Activated CD8-positive, alpha-beta memory T cell treated with anti-CD3 and anti-CD28 coated beads for 4 hours (primary cell): ENCODE measurements at places on chromosomes 1 and 21.

DNA sequence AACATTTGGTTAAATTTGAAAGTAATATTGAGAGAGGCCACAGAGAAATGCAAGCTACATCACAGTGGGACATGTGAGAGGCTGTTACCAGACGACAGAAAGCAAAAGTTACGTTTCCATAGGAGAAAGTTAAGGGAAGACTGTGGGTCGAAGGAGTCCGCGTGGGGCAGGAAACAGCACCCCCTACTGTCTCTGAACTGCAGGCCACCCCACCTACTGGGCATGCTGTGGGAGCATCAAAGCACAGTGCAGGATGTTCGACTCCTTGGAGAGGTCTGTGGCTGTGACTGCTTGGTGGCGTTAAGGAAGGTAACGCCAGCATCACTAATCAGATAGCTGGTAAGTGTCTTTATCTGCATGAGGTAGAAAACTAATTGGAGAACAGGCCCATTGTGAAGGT, 123.9 kb downstream of the PTBP2 start:
- no peak for DNase-seq

- no peak for DNase-seq
These were observed 27.4 kb downstream of the JAK1 start for GRCh38 chr1:64938991-64939390.

DNA sequence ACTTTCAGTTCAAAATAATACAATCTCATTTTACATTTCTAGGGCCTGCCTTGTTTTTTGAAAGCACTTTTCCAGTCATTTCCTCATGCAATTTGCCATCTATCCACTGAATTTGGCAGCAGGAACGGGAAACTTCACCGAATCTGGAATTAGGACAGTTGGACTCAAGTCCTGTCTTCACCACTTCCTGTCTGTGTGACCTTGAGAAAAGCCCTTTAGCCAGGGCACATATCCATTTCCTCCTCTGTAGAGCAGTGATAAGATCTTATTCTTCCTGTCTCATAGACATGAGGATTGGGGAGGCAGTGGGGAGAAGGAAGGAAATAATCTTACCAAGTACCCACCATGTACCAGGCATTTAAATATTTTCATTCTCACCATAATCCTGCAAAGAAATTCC, 12.0 kb downstream of the VAV3 start:
- DNase-seq: no peak

GRCh38 chr1:15038232-15039016, 115.1 kb upstream of the TMEM51 start:
- DNase-seq: no peak

DNA sequence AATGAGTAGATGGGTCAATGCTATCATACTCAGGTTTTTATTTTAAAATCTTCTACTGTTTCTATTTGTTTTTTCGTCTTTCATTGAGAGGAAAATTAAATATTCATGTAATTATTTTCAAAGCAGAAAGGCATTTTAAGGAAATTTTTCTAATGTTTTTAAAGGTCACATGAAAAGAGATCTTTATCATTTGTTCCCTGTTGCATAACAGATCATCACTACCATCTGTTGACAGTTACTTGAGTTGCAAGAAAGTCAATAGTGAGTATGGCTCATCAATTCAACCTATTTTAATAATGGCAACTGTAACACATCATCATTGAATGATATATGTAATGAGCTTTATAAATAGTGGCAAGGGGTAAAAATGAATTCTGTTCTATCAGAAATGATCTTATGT, 369.7 kb downstream of the DPYD start:
- no peak for DNase-seq
